ENCODE measurements at places on chromosomes 13 and 19. TPM values are rescaled to one million over a fixed set of nuclear protein-coding genes. Genes with fewer than 3 reads are reported as not detected.
A peak's percentile ranks its signal among the peaks of the same experiment; 100 is the strongest.

Gene GATAD2A
- total RNA-seq = 129 TPM

Gene ATXN8OS
- total RNA-seq = not detected

DNA sequence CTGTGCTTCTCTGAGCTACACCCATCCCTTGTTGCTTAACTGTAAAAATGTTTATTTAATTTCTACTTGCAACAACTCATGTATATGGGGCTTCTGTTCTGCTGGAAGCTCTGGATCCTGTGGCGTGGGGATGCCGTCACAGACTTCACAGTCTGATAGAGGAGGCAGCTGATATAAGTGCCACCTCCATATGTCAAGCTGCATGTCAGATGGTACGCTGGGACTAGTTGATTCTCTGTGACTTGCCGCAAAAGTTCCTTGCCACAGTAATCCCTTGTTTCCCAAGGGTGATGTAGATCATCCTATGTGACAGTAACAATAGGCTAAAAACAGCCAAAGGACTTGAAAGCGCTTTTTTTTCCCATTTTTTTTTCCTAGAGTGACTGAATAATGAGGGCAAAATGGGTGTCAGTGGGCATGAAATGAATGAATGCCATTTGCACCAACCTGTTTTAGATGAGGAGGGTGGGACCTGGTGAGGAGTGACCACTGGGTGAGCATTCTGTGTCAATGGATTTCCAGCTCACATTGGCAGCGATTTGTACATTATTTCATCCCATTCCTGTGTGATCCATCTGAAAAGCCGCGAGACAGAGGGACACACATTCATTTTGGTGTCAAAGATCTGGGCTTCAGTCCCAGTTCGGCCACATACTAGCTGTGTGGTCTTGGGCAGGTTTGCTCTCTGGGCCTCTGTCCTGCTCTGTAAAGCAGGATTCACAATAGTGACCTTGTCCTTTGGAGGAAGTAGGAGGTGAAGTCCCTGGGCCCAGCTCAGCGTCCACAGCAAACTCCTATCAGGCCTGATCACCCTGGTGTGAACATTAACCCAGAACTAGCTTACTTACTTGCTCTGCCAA, 88.9 kb upstream of the RNF113B start:
- no peaks in the 10 kb centered on the region for H3K27me3 ChIP-seq
- no peaks in the 10 kb centered on the region for H3K36me3 ChIP-seq
- H3K4me3 ChIP-seq = no peak overlapping the region
- DNase-seq = no peak
- no peak overlapping the region for H3K27ac ChIP-seq

- peaks cover 15% of the 10 kb centered on the region for H3K4me1 ChIP-seq
- H3K27me3 ChIP-seq = no peaks in the 10 kb centered on the region
- no peak for DNase-seq
- no peak overlapping the region for H3K27ac ChIP-seq
- no peak overlapping the region for H3K4me3 ChIP-seq
Observed at GRCh38 chr13:109699628-109700071, 86.7 kb downstream of the IRS2 start.

Gene TEX101
- total RNA-seq = not detected

- peaks cover 53% of the 10 kb centered on the region for H3K36me3 ChIP-seq
- no peak overlapping the region for H3K27ac ChIP-seq
- no peak overlapping the region for H3K4me3 ChIP-seq
- H3K27me3 ChIP-seq = no peaks in the 10 kb centered on the region
Observed at GRCh38 chr19:56601375-56601774, 6.3 kb downstream of the ZNF71 start.

DNA sequence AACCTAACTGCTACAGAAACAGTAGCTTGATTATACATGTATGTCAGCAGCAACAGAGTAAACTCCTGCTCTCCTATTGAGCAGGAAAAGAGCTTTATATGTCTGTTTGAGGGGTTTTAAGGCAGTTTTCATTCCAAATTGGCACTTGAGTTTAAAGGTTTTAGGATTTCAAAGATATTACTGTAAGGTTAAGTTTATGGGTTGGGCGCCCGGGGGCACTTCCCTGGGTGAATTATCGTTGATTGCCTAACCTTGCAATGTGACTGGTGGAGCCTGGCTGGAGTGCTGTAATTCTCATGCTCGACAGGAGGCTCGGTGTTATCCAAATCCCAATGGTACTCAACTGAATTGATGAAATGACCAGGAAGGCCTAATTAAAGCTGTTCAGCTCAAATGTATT, 1586.1 kb downstream of the OLFM4 start:
- H3K4me3 ChIP-seq = no peak overlapping the region
- no peaks in the 10 kb centered on the region for H3K27me3 ChIP-seq
- H3K36me3 ChIP-seq = no peaks in the 10 kb centered on the region
- no peak for DNase-seq
- H3K4me1 ChIP-seq = no peaks in the 10 kb centered on the region
- H3K27ac ChIP-seq = no peak overlapping the region

GRCh38 chr19:5450482-5451126, 4.6 kb upstream of the ZNRF4 start:
- no peaks in the 10 kb centered on the region for H3K4me1 ChIP-seq
- H3K36me3 ChIP-seq = no peaks in the 10 kb centered on the region
- no peak for DNase-seq

- no peaks in the 10 kb centered on the region for H3K36me3 ChIP-seq
- H3K27ac ChIP-seq = no peak overlapping the region
- H3K27me3 ChIP-seq = no peaks in the 10 kb centered on the region
- no peak overlapping the region for H3K4me3 ChIP-seq
Observed at GRCh38 chr13:23445794-23446193, 12.3 kb upstream of the SACS start.

Gene BRME1
- 13.7 TPM for total RNA-seq

- no peaks in the 10 kb centered on the region for H3K4me1 ChIP-seq
- no peak overlapping the region for H3K4me3 ChIP-seq
- DNase-seq = peak; percentile 55
- no peaks in the 10 kb centered on the region for H3K27me3 ChIP-seq
Observed at GRCh38 chr13:79423801-79424642, 18.0 kb upstream of the RBM26 start.

DNA sequence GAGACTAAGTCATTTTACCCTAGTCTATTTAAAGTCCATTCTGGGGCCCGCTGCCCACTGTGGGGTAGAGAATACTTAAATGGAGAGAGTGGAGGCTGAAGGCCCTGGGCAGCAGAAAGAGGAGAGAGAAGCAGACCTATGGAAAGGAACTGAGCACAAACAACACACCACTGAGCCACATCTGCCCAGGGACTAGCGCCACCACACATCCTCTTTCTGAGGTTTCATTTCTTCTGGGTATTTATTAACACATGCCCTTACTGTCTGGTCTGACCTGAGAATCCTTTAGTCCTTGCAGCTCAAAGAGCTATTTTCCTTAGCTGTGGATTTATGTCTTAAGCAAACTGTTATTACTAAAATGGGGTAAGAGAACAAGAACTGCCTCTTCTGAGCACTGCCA, 154.0 kb downstream of the NALCN start:
- H3K27me3 ChIP-seq = no peaks in the 10 kb centered on the region
- no peak overlapping the region for H3K4me3 ChIP-seq
- H3K27ac ChIP-seq = no peak overlapping the region
- H3K36me3 ChIP-seq = 0 out of 2 replicates have a peak, but pooled peaks cover 3% of the 10 kb centered on the region
- H3K4me1 ChIP-seq = peaks cover 18% of the 10 kb centered on the region
- no peak for DNase-seq

DNA sequence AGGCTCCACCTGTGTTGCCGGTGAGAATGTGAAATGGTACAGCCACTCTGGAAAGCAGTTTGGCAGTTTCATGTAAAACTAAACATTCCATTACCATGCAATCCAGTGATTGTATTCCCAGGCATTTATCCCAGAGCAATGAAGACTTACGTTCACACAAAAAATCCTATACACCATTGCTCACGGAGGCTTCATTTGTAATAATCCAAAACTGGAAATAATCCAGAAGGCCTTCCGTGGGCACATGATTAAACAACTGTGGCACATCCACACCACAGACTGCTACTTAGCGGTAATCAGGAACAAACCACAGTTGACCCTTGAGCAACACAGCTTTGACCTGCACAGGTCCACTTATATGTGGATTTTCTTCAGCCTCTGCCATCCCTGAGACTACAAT, 339.7 kb downstream of the MTUS2 start:
- no peak for DNase-seq
- no peaks in the 10 kb centered on the region for H3K4me1 ChIP-seq
- H3K4me3 ChIP-seq = no peak overlapping the region
- no peaks in the 10 kb centered on the region for H3K36me3 ChIP-seq

Gene ZNF99
- not detected for total RNA-seq

DNA sequence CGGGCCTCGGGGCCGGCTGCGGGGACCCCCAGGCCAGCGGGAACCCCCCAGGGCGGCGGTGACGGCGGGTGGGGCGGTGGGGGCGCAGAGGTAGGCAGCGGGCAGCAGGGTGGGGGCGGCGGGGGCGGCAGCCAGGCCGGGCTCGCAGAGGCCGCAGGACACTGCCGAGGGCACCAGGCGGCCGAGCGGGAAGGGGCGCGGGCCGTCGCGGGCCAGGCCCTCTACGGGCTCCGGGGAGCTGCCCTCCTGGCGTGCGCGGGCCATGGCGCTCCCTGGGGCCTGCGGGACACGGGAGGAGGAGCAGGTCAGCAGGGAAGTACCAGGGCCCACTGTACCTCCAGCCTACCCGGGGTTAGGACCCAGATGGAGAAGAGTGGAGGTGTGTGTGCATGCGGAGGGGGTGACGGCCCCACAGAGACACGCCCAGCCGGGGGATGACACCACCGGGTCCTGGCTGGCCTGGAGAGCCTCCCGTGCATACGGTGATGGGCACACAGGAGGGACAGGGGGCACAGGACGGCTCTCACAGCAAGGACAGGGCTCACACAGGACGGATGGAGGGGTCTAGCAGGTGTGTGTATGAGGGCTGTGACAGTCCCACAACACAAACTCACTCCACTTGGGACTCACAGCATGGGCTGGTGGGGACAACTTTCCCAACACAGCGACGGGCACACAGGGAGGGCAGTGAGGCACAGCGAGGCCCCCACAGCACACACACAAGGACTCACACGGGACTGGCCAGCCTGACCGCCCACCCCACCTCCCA, 2.6 kb downstream of the BBC3 start:
- H3K4me3 ChIP-seq = peak overlapping the region; percentile 99
- peak; percentile 72 for DNase-seq
- peaks cover 57% of the 10 kb centered on the region for H3K4me1 ChIP-seq

GRCh38 chr13:29802621-29803020, 47.8 kb downstream of the UBL3 start:
- no peaks in the 10 kb centered on the region for H3K4me1 ChIP-seq
- H3K27ac ChIP-seq = no peak overlapping the region
- no peaks in the 10 kb centered on the region for H3K36me3 ChIP-seq
- no peak for DNase-seq
- H3K4me3 ChIP-seq = no peak overlapping the region

DNA sequence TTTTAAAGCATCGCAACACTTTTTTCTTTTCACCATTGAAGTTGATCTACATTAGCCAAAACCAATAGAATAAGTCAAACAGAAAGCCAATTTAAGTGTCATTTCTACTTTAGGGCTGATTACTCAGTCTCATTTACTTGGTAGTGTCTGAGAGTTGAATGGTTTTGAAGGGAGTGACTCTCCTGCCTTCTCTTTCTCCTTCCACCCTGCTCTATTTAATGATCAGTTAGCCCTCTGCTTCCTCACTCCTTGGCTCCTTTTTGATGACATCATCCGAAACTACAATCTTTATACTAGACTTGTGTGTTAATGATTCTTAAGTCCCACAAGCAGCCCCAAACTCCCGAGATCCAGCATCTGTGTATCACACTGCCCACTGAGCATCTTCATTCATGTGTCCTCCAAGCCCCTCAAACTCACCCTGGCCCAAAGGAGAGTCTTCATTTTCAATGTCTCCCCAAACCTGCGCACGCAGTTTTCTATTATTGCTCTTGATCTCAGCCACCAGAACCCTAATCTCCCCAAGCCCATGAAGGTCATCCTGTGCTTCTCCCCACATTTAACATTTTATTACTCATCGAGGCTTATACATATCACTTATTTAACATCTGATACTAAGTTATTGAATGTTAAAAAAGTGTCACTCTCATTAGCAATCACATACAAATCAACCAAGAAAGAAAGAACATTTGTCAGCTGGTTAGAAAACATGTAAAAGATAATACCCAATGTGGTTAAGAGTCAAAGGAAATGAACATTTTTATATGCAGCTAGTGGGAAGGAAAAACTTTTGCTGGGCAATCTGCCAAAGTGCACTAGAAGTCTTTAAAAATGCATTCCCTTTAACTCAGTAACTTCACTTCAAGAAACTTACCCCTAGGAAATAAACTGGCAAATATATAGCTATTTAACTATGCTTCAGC, 32.2 kb upstream of the ARGLU1 start:
- no peaks in the 10 kb centered on the region for H3K4me1 ChIP-seq
- no peaks in the 10 kb centered on the region for H3K36me3 ChIP-seq
- no peaks in the 10 kb centered on the region for H3K27me3 ChIP-seq
- no peak overlapping the region for H3K4me3 ChIP-seq
- no peak overlapping the region for H3K27ac ChIP-seq
- no peak for DNase-seq

Gene SPINT2
- total RNA-seq = 1,161 TPM

DNA sequence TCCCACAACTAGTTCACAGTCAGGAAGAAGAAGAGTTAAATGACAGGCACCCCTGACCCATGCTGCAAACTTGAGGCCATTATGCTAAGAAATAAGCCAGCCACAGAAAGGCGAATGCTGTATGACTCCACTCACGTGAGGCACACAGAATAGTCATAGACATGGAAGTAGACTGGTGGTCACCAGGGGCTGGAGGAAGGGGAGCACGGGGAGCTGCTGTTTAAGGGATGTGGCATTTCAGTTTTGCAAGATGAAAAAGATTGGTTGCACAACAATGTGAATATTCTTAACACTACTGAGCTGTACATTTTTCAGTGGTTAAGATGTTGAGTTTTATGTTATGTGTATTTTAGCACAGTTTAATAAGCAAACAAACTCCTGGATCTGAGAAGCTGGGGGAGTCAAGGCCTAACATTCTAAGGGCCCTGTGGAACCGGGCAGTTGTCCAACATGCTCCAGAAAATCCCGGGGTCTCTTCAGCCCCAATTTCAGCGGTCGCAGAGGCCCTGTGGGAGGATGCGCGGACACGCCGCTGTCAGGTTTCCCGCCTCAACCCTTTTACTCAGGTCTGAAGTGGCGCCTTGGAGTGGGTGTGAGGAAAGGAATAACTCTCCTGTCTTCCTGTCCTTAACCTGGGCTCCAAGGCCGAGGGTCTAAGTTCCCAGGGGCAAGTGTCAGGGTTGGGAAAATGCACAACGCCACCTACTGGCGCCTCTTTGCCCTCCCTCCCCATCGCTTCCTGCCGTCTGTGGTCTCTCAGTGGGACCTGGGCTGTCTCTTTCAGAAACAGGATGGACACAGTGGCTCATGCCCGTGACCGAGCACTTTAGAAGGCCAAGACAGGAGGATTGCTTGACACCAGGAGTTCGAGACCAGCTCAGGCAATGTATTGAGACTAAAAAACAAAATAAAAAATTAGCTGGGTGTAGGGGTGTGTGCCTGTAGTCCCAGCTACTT, 4.4 kb upstream of the TMEM272 start:
- no peak overlapping the region for H3K27ac ChIP-seq
- no peaks in the 10 kb centered on the region for H3K36me3 ChIP-seq
- no peaks in the 10 kb centered on the region for H3K4me1 ChIP-seq
- no peak overlapping the region for H3K4me3 ChIP-seq
- no peak for DNase-seq

All from PC-9 (cell line).